NCI-H460 (cell line): ENCODE measurements at places on chromosomes 3 and 15. TPM values are rescaled to one million over a fixed set of nuclear protein-coding genes. Genes with fewer than 3 reads are reported as not detected.

Gene FGD5
- total RNA-seq = 0.17 TPM in 1 of 2 replicates, not detected in the other

- peak; percentile 63 for DNase-seq
Observed at GRCh38 chr15:65856821-65857455, 12.4 kb upstream of the RAB11A start.

DNA sequence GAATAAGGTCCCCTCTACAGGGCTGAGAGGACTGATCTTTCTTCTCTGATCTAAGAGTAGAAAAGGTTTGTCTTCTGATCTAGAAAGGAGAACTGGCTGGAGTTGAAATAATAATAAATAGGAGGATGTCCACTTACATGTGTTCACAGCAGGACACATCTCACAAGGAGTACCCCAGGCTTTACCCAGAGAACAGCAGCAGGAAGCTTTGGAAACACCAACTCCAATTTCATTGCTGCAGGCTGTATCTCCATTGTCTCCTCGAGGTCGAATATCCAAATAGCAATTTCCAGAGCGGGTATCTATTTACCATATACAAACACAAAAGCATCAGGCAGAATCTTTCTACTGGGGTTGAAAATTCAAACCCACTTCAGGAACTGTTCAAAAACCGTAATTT lies 136.6 kb downstream of the DUT start:
- DNase-seq = no peak

Gene ZNF639
- 49.0 and 51.0 TPM in 2 replicates for total RNA-seq

DNA sequence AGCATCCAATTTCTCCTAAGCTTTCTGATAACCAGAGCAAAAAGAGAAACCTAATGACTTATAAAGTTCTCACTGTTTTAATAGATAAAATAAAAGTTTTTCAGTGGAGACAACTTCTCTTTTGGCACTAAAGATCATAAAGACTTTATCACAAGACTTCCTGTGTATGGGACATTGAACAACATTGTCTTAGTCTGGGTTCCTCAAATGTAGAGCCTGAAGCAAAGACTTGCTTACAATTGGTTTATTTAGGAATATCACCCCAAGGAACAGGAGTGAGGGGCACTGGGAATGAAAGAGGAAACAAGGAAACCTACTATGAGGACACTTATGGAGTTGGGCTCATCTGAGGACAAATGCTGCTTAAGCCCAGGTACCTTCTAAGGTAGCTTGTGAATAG lies 127.4 kb downstream of the B3GALNT1 start:
- DNase-seq = no peak

Gene CYP1A2
- total RNA-seq = not detected in 2 replicates

Gene ADCY5
- 0.20 TPM in 1 of 2 replicates, not detected in the other for total RNA-seq

GRCh38 chr3:128794770-128795649 lies 69.0 kb downstream of the RAB7A start:
- DNase-seq = peak; percentile 57
